ENCODE measurements at places on chromosomes 16 and 17. TPM values are rescaled to one million over a fixed set of nuclear protein-coding genes. Genes with fewer than 3 reads are reported as not detected.

CLEC18A gene
- total RNA-seq = not detected

OTOP3 gene
- total RNA-seq = not detected

PRR15L gene
- total RNA-seq = not detected

CDH15 gene
- total RNA-seq = not detected
